ENCODE measurements at places on chromosomes 2 and 18.
A peak's percentile ranks its signal among the peaks of the same experiment; 100 is the strongest.

- DNase-seq: no peak
These were observed 250.0 kb downstream of the SOX11 start for GRCh38 chr2:5942204-5942603.

DNA sequence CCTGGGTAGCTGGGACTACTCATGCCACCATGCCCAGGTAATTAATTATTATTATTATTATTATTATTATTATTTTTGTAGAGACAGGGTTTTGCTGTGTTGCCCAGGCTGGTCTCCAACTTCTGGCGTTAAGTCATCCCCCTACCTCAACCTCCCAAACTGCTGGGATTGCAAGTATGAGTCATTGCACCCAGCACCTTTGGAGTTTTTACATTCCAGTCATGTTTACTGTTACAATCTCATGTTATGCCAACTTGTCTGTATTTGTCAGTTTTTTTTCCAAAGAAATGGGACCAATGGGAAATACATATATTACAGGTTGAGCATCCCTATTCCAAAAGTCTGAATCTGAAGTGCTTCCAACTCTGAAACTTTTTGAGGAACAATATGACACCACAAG is 903.8 kb downstream of the SLC4A3 start:
- DNase-seq: no peak

GRCh38 chr2:125471963-125472362 is 1184.0 kb upstream of the GYPC start:
- peak; percentile 54 for DNase-seq

DNA sequence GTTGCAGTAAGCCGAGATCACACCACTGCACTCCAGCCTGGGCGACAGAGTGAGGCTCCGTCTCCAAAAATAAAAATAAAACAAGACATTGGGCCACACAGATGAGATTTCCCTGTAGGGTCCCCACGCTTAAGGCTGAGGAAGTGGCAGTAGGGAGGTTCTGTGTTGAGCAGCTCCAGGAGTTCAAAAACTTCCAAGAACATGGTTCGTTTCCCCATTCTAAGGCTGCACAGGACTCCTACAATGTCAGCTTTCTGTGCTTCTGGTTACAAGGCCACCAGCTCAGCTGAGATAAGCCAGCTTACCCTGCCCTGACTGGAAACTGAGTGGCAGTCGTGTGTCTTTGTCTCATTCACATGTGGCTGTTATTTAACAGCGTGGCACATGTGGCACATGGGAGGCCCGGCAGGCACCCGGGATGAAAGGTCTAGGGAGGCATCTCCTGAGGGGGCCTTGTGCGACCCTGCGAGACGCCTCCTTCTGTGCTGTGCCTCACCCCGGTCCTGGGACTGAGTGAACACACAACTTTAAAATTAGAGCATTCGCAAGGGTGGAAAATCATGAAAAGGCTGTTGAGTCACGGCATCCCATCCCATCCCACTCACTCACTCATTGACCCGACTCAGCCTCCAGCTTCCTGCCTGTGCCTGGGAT is 7.7 kb downstream of the ITGB1BP1 start:
- no peak for DNase-seq

DNA sequence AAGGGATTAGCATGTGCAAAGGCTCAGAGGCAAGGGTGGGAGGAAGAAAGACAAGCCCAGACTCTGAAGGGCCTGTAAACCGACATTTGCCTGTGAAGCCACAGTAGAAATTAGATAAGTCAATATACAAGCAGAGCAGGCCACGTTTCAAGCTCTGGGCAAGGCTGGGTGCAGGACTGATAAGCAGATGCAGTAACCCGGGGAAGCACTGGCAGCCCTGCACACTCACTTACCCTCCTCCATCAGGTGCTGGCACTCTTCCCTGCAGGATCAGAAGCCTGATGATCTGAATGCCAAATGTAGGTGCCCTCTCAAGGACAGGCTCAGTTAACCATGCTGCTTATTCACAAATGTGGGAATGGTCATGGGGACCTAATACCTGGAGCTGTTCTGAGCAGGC is 46.3 kb upstream of the RAB12 start:
- DNase-seq: no peak

DNA sequence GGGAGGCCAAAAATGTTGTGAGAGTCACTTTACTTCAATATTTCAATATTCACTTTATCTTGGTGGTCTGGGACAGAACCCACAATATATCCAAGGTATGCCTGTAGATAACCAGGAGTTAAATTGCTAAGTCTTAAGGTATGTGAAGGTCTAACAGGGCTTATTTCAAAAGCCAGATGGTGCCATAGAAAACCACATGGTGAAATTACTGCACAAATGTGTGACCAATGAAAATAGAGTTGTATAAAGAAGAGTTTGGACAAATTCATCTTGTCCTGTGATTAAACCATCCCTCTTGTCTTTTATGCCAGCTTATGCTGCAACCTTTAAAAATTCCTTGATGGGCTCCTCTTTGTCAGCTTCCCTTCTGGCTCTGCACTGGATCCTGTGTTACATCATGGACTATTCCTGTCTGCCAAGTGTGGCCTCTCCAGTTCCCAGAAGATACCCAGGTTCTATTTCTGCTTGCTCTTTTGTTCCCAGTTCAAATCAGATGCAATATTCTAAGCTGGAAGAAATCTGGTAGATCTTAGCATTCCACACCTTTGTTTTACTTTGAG is 46.8 kb downstream of the ANTXR1 start:
- no peak for DNase-seq

GRCh38 chr2:55010915-55011314 is 39.3 kb downstream of the RTN4 start:
- no peak for DNase-seq

DNA sequence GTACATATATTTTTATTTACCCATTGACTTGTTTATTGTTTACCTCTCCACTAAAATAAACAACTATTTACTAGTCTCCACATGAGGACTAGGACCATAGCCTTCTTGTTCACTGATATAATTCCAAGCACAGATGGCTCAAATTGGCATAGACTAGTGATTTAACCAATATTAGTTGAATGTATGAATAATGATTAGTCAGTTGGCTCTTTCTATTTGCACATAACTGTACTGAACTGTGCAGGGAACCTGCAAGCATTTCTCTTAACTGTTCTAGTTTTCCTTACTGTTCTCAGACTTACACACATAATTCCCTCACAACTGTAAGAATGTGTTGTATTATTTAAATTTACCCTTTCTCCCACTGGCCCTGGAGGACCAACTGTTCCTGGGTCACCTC is 91.9 kb downstream of the COL3A1 start:
- DNase-seq: no peak

DNA sequence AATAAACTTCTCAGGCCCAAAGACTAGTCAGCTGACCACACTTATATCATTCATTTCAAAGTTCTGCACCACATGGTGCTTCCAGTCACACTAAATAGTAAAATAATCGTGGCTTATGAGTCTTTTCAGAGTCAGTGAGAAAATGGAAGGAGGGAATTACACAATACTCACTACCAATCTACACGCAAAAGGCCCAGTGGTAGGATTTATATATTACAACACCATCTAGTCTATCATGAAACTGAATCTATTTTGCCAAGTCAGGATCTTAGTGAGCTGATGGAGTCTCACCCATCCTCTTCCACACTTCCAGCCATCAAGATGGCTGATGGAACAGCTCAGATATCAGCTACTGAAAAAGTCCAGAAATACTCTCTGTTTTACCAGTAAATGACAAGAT is 21.9 kb downstream of the INO80D start:
- no peak for DNase-seq

DNA sequence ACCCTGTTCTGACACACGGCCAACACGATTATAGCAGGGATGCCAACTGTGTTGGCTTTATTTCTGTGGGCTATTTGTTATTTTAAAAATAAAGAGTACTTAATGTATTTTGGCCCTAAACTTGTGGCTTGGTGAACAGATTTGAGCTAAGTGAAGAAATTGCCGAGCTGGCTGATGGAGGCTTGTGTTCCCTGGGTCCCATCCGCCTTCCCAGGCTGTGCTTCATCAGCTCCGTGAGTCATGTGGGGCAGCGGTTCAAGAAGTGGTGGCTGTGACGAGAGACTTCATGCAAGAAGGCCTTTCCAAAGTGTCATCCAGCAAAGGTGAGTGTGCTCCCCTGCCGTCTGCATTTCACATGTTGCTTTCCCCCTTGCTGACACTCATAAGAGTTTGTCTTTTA is 73.6 kb upstream of the NCK2 start:
- DNase-seq: no peak

All from nephron progenitor cell (in vitro differentiated cells).